ENCODE measurements at places on chromosomes 2 and 18.

- no peak for DNase-seq
These were observed 850.6 kb downstream of the CNTNAP5 start for GRCh38 chr2:124875627-124876244.

DNA sequence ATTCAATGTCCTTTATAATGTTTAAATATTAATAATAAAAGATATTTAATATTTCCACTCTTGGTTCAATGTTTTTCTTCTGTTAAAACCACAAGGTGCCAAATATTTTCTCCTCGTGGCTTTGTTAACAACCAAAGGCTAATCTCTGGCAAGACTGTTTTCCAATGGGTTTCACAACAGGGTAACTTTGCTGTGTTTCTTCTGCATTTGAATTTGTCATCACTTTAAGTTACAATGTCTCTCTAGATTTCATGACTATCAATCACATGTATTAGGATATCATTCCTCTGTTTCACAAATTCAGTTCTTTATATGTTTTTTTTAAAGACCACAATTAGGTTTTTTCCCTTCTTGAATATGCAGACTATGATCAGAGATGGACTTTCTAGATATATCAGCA, 469.8 kb upstream of the ACVR2A start:
- DNase-seq: no peak

DNA sequence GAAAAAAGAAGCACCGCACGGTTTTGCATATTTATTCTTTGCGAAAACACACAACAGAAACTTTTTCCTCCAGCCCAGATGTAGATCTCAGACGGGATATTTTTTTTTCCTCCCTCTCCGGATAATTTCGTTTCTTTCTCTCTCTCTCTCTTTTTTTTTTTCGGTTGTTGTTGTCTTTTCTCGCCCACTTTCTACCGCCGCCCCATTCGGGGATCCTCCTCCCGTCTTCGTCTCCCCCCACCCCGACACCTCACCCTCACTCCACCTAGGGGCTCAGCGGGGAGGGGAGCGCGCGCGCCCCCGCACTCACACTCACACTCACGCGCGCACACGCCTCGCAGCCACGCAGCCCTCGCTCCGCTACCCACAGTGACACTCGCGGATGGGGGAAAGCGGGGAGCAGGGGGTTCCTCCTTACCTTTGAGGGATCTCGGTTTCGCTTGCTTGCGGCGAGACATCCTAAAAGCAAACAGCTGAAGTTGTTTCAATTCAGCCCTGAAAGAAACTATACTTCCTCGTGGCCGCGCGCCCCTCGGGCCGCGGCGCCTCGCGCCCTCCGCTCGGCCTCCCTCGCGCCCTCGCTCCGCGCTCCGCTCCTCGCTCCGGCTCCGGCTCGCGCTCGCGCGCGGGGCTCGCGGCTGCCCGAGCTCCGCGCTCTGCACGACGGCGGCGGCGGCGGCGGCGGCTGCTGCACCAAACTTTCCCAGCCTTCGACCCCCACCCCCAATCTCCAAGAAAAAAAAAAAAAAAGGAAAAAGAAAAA, 1.3 kb downstream of the ZNF521 start:
- DNase-seq: no peak

DNA sequence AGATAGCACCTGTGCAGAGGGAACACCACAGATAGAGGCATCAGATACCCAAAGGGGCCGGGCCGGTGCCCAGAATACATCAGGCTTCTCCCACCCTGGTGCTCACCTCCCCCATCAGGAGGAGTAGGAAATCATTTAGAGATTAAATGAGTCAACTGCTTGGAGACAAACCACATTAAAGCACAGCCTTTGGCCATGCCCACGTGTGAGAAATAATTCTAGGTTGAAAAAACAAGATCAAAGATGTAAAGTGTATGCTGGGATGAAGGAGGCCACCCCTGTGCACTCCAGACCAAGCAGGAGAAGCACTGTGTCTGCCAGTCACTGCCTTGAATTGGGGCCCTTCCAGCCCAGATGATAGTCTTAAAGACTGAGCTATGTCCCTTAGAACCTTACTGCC, 152.8 kb upstream of the ACAA2 start:
- no peak for DNase-seq

DNA sequence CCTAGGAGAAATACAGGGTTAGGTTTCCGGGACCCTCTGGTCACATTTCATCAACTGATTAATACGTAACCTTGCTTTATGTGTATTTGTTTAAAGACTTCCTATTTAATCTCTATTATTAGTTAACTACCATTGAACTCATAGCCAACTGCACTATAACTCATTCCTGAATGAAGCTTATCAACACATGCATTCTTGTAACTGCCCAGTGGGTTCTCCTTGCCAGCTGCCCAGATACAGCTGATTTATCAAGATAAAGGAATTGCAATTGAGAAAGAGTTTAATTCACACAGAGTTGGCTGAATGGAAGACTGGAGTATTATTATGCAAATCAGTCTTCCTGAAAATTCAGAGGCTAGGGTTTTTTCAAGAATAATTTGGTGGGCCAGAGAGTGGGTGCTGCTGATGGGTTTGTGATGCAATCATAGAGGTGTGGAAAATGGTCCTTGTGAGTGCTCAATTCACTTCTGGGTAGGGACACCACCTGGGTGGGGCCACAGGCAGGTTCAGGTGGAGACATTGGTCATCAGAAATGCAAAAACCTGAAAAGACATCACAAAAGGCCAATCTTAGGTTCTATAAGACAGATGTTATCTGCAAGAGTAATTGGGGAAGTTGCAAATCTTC, 21.1 kb upstream of the NOSTRIN start:
- DNase-seq: no peak

DNA sequence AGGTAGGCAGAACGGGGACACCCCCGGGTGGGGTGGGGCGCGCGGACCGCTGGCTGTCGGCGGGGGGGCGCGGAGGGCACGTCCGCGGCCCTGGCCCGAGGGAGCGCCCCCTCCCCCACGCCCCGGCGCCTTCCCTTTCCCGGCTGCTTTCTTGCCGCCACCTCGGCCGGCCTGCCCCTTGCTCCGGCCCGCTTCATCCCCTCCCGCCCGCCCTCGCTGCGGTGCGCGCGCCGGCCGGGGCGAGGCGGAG, 443 bp downstream of the VAPA start:
- no peak for DNase-seq

DNA sequence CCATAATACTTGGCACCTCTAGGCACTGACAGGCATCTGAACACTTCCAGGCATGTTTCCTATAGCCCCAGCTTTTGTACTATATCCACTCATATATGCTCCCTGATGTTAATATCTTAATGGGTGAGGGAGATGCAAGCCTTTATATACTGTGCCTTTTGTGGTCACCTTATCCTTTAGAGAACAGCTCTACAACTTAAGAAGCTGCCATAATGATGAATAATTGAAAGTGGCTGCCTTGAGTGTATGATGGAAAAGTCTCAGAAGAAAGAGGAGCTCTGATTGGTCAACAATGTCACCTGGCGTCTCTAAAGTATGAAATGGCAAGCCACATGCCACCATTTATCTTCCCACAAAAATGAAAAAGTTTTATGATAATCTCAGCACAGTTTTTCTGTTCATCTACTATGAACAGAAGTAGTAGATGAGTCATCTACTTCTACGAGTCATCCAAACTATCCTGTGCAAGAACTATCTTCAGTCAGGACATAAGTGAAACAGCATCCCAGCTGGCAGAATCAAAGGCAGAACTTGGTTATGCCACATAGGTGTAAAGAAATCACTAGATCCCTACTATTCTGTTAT, 997.9 kb upstream of the CELF4 start:
- no peak for DNase-seq

DNA sequence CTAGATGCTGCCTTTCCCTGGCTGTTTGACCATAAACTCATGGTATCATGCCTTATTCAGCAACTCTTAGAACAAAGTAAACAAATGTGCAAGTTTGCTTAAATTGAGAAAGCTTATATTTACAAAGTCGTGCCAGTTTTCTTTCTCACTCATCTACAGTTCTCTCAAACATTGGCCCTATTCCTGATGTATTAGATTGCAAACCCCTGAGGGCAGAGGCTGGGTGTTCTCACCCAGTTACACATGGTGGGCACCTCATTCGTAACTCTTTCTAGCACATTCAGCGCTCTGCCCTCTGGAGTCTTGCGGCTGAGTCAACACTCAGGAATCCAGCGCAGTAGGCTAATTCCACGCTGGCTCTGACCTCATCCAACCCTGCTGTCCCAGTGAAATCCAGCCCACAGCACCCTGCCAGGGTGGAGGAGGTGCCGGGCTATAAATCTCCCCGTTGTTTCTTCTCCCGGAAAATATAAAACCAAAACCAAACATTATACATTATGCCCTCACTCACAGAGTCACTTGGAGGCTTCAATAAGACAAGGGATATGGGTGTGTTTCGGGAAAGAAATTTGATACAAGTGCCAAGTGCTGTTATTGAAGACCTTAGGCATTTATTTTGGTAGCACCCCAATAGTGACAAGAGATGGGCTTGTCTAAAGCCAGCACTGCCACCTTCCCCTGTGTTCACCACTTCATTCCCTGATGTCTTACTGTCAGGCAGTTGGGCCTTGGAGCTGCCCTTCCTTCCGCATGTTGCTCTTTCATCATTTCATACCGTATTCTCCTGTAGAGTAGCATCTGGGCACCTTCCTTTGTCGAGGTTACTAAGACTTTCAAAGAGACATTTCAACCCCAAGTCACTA, 287.4 kb downstream of the PRKCE start:
- peak; percentile 91 for DNase-seq

DNA sequence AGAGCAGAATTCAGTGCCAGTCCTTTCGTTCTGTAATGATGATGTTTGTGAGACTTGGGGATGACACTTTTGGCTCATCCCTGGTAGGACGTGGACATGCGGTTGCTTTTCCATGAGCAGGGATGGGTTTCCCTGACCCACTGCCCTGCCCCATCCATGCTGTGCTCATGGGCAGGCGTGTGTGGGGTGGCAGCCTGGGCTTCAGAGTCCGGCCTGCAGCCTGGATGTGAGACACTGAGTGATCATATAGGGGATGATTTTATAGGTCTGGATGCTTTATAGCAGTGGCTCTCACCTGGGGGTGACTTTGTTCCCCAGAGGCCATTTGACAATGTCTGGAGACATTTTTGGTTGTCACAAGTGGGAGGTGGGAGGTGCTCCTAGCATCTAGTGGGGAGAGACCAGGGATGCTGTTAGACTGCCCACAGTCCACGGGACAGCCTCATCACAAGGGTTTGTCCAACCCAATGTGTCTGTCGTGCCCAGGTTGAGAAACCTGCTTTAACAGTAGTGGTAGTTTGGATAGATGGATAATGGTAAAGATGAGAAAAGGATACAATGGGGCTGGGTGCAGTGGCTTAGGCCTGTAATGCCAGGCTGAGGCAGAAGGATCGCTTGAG, 38.9 kb downstream of the LDLRAD4 start:
- DNase-seq: no peak

- no peak for DNase-seq
These were observed 40.1 kb upstream of the SPATS2L start for GRCh38 chr2:200266406-200266805.

- no peak for DNase-seq
These were observed 17.3 kb downstream of the PCARE start for GRCh38 chr2:29057006-29057405.

DNA sequence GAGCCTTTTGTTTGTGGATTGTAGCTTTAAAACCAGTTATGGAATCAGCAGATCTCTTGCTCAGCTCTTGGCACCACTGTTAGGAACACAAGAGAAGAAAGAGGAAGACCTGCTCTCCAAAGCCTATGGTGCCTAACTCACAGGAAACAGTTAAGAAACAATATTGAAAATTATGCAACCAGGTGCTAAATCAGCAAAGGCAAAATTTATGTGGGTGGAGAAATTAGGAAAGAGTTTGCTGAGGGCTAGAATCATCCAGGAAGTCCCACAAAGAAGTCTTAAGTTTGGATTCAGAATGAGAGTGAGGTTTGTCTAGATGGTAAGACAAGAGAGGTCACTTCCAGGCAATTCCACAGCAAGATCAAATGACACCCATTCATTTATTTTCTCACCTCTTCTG, 49.4 kb downstream of the AOX1 start:
- no peak for DNase-seq

- no peak for DNase-seq
These were observed 98.4 kb downstream of the NDUFA10 start for GRCh38 chr2:239926587-239927232.

DNA sequence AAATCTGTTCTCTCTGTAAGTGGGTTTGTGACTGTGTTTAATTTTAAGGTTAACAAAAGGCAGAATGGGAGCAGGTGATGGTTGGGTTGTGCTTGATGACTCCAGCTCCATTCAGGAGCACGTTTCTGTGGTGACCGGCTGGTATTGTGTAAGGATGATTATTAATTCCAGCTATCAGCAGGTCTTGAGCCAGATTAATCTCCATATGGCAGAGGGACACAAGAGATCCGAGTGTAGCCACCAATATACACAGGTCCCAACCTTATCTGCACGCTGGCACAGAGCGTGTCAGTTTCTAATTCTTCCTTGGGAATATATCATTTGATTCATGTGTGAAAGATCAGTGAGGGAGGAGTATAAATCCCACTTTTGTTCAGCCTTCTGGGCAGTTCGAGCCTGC, 199.0 kb upstream of the DCC start:
- DNase-seq: no peak

DNA sequence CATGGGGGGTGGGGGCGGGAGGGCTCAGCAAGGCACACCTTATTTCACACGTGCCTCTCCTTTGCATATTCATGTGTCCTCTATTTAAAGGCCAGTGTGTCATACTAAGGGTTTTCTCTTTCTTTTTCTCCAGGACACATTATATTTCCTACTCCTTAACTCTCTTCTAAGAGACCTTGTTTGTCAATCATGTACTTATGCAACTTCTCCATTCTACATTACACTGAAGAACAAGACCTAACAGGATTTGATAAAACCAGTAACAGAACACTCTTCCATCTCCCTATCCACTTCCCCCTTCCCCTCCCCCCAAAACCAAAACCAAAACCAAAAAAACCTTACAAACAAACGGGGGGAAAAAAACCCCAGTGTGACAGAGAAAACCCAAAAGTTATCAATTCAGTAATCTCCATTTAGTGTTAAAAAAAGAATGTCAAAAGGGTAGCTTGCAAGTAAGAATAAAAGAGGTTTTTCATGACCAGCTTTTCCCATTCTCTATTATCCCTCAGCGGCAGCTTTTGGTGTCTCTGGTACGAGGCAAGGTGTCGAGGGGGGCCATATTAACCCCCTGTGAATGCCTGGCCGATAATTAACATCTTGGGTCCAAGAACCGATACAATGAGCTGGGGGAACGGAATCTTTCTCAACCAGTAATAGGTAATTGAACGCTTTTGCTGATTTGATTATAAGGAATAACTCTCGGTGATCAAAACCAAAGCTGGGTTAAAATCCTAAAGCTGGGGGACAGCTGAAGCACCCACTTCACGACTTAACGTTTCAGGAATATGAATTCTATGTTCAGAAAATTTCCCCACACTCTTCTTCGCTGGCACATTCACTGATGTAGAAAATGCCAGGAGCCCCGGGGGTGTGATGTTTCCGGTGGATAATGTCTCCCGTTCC, 191.0 kb upstream of the TCF4 start:
- no peak for DNase-seq

DNA sequence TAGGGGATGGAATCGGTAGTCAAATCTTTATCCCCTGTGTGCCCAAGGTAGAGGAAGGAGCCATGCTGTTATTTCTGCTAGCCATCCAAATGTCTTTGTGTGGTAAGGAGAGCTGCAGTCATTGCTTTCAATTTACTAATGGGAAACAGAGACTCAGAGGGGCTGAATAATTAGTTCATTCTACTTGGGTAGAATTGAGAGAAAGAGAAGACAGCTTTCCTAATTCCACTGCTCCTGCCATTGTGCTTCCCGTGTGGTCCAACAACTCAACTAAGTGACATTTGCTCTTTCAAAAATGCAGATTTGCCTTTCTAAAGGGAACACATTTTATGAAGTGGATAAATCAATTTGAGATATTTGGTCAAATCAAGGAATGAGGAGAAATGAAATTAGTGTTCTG, 136.1 kb downstream of the AQP4 start:
- DNase-seq: no peak

- peak; percentile 12 for DNase-seq
These were observed 891.6 kb upstream of the CRIM1 start for GRCh38 chr2:35463805-35464596.
